ENCODE measurements at places on chromosomes 1 and 21.

DNA sequence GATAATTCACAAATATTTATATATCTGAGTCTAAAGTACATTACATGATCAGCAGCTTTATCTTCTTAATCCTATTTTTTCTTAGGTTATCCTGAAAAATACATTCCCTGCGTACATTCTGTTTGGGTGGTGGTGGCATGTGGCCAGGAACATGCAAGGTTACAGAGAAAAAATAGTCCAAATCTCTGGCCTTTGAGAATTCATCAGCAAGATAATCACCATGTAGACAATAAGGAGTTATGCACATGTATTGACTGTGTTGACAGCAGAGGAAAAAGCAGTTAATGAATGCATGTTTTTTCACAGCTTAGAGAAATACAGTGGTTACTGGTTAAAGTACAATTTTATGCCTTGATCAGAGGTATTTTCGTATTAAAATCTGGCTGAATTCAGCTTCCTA is 49.0 kb downstream of the ABCA4 start:
- DNase-seq: no peak

DNA sequence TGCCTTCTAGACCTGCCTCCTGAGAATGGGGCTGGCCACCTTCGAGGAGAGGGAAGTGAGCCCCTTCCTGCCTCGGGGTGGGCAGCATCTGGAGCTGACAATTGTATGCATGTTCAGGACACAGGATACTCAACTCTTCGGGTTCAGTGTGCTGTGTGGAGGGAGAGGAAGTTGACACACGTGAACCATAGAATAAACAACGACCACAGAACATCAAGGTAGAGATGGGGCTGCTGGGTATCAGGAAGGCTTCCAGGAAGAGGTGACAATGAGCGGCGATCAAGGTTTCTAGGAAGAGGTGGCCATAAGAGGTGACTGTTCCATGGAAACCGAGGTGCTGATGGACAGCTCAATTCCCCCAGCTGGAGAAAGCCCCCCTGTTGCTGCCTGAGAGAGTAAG is 22.0 kb downstream of the UBIAD1 start:
- no peak for DNase-seq

DNA sequence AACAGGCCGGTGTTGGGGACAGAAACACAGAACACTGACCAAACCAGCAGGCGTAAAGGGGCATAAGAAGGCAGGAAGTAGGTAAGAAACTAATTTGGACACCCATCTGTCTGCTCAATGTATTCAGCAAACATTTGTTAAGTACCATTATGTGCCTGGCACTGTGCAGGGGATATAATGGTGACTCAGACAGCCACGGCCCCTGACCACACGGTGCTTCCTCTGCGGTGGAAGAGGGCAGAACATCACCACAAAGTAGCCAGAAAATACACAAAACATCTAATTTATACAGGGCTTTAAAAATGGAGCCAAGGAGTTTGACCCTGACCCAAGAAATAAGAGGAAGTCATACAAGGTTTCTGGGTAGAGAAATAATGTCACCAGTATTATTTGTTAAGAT is 12.9 kb downstream of the DNAJC11 start:
- no peak for DNase-seq

DNA sequence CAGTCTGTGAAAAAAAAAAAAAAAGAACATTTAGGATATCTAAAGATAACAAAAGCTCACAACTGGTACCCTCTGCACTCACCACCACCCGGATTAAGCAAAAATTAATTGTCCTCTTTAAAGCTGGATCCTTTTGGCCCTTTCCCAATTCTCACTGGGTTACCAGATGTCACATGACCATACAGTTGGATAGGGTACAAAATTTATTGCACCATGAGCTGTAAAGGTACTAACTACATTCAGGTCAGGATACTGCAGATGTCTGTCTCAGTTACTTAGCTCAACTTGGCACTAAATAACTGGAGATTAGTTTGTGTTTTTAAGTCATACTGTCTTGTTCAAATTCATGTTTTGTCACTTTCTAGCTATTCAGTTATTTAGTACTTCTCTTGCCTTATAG is 96.3 kb downstream of the GPATCH2 start:
- DNase-seq: no peak

Data from activated CD8-positive, alpha-beta memory T cell treated with anti-CD3 and anti-CD28 coated beads for 1 hour (primary cell).